GM13976 (cell line): ENCODE measurements at places on chromosomes 2 and 18.

DNA sequence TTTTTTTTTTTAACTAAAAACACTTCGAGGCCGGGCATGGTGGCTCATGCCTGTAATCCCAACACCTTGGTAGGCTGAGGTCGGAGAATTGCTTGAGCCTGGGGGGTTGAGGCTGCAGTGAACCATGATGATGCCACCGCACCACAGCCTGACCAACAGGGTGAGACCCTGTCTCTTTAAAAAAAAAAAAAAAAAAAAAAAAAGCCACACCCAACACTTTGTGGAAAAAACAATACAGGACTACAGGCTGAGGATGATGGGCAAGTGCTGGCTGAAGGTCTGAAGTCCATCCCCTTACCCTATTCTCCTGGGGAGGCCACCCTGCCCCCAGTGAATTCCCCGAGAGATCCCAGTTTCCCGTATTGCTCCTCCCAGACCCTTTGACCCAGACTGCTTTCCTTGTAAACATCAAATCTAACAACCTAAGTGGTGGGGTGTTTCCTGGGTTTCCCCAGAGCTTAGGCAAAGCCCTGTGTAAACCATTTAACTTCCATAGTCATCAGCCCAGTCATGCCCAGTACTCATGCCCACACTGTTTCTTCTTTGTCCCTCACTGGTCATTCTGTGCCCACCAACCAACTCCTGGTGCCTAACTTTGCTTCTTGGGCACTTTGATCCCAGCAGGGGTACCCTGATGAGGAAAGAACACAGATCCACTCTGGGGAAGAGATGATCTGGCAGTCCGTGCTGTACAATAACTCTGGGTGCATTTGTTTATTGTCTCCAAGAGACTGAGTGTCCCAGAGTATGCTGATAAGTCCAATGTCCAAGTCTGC is 5.8 kb upstream of the TMEM37 start:
- no peak for DNase-seq

DNA sequence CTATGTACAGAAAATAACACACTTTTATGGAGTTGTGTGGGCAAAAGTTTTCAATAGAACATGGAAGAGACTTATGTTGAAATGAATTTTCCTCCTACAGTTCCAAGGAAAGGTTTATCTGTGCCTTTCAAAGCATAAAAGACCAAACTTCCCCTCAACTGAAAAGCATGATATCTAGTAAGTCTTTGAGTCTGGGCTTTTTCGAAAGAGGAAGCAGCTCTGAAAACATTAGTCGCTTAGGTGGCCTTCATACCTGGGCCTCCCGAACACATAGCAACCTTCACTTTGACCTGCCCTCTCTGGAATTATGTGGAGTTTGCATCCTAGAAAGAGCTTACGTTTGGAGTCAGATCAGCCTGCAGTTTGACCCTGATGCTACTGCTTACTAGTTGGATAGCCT is 4.8 kb upstream of the CAPN14 start:
- no peak for DNase-seq

GRCh38 chr2:199342334-199342733 is 115.4 kb downstream of the SATB2 start:
- DNase-seq: no peak

GRCh38 chr18:62485684-62486083 is 37.1 kb upstream of the ZCCHC2 start:
- DNase-seq: no peak

DNA sequence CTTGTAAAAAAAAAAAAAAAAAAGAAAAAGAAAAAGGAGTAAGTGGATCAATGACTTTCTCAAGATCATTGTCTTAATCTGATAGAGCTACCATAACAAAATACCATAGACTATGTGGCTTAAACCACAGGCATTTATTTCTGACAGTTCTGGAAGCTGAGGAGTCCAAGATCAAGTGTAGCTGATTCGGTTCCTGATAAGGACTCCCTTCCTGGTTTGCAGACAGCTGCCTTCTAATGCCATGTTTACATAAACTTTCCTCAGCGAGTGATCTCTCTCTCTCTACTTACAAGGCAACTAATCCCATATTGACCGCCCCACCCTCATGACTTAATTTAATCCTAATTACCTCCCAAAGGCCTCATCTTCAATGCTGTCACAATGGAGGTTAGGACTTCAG is 36.5 kb upstream of the SIX2 start:
- DNase-seq: no peak

DNA sequence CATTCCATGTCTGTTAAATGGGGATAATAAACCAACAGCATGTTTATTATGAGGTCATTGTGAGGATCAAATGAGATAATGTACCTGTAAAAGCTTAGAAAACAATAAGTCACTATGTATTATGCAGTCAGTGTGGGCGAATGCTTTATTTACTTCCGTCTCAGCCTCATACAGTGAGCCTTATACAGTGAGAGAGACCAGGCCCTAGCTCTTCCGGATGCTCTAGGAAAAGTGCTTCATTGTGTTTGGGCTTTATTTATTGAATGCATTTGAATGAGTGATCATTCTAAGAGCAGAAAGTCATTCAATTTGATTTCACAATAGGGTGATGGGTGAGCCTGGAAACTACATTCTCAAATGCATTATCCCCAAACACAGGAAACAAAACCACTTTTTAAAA is 603.9 kb upstream of the FANCL start:
- DNase-seq: no peak

DNA sequence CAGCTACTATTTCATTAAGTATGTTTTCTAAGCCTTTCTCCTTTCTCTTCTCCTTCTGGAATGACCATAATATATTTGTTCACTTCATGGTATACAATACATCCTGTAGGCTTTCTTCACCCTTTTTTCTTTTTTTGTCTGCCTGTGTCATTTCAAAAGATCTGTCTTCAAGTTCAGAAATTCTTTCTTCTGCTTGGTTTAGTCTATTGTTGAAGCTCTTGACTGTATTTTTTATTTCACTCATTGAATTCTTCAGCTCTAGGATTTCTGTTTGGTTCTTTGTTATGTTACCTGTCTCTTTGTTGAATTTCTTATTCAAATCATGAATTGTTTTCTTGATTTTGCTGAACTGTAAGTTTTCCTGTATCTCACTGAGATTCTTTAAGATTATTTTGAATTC is 109.9 kb downstream of the TMEM131 start:
- no peak for DNase-seq

- no peak for DNase-seq
These were observed 57.5 kb downstream of the OSR1 start for GRCh38 chr2:19300961-19301360.

DNA sequence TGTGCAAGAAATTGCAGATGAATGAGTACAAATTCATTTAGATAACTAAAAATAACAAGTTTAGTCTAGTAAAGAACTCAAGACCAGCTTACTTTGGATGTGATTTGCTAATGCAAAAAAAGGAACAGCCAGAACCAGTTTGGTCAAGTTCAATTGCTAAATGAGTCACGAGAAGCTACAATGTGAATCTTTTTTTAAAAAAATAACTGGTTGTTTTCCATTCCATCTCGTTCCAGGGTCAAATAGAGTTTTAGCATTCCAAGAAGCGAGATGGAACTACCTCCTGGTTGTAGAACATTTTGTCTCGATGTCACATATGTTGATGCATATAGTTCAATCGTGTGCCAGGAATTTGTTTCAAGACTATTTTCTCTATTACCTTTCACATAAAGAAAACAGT is 65.0 kb upstream of the IKZF2 start:
- no peak for DNase-seq
